SJCRH30 (cell line): ENCODE measurements at places on chromosomes 7 and 10.

GRCh38 chr10:73863039-73863817, 11.1 kb downstream of the CAMK2G start:
- DNase-seq: no peak

DNA sequence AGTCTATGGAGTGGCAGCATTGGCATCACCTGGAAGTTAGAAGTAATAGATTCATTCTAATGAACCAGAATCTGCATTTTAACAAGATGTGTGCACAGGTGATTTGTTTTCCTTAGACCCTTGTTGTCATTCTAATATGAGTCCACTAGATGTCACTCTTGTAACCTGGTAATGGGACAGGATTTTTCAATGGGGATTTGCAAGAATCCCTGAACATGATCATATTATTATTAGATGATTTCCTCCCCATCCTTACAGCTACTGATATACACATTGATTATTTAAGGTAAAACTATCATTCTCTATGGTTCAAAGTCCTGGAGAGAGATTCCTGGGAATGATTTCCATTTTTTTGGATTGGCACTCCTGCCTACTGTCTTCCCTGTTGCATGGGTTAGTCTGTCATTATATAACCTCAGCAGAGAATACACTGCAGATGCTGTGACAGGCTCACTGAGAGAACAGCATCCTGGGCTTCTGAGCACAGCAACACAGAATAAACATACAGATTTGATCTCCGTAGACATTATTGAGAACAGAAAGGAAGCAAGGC, 194.9 kb downstream of the SUGCT start:
- DNase-seq: peak; percentile 66

DNA sequence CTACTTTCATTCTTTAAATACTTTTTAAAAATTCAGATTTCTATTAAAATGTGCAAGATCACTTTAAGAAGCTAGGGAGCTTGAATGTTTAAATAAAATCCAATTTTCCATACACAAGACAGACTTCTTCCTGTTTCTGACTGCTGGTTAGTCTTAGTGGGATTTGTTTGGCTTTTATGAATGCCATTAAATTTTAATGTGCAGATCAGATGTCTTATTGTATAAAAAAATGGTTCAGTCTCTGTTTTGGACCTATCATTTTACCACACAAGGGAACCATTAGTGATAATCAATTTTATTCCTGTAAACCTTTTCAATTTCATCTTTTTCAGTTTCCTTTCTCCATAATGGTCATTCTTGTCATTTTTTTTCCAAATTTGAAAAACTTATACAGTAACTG, 63.2 kb downstream of the VCL start:
- DNase-seq: no peak

- DNase-seq: peak; percentile 100
Measured at GRCh38 chr7:38178004-38178694, at the start of gene STARD3NL. Gene STARD3NL (plus strand): TSS chr7:38178245. CDS start chr7:38207505, 29,260 bp downstream.

DNA sequence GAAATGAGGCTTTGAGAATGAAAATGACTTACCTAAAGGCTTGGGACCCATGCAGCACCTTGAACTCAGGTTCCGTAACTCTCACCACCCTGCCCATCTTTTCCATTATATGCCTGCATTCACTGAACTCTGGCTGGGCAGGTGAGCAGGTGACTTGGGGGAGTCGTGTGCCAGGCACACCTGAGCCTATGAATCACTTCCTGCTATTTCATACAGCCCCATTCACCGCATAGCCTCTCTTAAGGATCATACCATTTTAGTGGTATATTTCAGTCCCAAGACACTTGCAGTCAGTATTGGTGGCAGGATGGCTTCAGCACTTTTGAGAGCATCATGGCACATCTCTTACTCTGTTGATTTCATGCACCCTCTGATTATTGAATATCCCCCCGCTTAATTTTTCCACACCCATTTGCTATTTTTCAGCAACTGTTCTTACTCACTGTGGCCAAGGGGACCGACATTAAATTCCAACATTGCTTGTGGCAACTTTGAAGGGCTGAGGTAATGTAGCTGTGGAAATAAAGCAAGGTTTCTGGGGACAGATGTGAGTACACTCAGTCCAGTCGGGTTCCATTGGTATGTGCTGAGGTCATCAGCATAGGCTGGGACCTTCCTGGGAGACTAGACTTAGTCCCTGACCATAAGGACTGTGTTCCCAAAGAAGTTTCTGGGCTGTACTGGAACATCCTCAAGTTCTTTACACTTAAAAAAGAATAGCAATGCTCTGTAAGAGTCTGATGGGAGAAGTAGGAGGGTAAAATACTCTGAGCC, 39.8 kb upstream of the ZNF438 start:
- DNase-seq: peak; percentile 50

DNA sequence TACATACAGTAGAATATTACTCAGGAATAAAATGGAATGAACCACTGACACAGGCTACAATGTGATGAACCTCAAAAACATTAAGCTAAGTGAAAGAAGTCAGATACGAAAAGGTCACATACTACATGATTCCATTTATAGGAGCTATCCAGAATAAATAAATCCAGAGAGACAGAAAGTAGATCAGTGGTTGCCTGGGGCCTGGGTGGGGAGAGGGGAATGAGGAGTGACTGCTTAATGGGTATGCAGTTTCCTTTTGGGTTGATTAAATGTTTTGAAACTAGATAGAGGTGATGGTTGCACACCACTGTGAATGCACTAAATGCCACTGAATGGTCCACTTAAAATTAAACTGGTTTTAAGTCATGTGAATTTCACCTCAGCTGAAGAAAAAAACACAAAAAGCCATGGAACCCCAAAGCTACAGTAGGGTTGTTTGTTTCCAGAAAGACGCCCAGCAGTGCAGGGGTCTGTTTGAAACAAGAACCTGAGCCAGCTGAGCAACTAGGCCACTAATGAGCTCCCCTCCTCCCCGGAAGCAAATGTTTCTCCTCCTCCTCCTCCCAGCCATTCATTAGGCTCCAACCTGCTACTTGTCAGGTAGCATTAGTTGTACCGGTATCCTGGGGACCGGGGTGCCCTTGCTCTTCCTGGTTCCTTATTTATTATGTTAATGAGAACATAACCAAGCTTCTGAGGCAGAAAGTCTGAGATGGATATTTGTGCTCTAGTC, 168.4 kb downstream of the EVX1 start:
- DNase-seq: no peak

GRCh38 chr10:96588616-96589419, 2.0 kb upstream of the TM9SF3 start:
- DNase-seq: no peak

DNA sequence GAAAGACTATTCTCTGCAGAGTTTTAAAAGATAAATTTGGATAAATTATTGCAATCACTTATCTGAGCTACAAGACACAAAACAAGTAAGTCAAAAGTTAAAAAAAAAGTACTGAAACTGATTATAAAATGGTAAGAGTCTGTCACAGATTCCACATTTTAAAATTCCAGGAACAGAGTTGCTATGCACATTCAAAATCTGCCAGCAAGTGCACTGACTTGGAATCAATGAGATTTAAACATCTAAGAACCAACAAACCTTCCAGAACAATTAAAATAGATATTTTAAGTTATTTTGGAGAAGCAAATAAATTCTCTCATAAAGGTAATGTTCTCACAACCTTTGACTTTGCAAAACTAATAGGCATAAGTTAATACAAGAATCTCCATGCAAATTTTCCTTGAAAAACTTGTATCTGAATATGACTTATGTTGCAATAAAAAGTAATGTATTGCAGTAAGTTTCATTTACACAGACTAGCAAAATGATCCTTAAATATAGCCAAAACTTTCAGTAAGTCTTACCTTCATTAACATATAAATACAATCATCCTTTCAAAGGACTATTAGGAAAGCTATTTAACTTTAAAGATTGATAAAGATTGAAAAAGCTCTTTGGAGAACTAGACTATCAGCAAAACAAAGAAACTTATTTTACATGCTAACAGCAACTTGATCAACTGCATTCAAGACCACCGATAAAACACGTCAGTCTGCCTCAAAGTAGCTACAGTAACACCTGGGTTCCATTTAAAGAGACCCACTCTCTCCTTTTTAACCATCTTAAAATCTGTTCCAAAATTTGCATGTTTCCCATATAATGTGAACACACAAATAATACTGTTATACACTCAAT, 4.4 kb downstream of the ETV1 start:
- DNase-seq: no peak

DNA sequence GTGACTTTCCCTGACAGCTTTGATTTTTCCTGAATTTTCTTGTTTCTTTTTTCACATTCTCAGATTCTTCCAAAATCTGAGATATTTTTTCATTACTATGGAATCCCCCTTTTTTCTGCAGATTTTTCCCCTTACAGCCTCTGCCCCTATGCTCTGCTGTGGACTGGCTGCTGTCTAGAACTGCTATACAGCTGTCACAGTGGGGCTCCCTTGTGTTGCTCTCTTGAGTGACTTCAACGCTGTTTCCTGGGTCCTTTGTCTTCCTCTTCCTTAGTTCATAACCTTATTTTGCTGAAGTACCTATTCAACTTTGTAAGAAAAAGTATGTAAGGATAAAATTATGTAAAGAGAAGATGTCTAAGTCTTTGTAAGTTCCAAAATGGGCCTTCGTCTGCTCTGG, 234.1 kb upstream of the YAE1 start:
- no peak for DNase-seq

DNA sequence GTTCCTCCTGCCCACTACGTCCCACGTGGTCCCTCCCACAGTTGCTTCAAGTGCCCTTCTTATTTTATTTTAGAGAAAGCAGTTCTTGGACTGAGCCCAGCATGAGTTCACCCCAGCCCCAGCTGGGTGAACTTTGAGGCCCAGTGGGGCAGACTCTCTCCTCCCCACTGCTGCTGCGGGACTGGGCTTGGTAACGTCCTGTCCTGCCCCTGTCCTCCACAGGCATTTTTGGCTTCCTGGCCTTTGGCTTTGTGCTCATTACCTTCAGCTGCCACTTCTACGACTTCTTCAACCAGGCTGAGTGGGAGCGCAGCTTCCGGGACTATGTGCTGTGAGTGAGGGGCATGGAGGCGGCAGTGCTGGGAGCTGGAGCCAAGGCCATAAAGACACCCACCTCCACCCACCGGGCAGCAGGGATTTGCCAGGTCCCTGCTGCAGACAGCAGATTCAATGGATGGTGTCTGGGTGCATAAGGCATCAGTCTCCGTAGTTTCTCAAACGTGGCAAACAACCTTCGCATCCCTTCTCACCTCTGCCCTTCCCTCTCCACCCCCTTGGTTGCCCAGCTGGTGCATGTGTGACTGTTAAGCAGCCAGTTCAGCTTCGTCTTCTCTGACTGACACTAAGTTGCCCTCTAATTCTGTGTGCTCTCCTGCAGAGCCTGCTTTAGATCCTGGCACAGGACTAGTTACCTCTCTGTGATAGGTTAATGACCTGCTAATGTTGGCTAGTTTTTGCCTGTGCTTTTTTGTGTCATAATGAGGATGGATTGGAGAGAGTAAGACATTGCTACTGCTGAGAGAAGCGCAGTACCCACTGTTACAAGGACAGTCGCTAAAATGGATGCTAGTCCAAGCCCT, 15.5 kb upstream of the AHCYL2 start:
- no peak for DNase-seq

- DNase-seq: peak; percentile 2
Measured at GRCh38 chr10:5014936-5015335, 11.3 kb upstream of the AKR1C2 start.

DNA sequence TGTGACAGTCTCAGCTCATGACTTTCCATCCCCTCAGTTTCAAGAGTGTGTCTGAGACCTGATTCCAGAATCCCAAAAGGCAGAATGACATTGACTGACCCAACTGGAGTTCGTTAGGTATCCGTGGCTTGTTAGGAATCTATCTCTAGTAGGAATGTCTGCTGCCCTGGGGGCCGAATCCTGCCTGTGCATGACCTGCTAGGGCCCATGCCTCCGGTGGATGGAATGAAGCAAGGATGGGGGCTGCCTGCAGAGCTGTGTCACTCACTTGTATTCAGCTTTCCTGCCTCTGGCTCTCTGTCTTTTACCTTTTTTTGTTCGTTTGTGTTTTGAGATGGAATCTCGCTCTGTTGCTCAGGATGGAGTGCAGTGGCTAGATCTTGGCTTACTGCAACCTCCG, 129.5 kb downstream of the SDK1 start:
- no peak for DNase-seq

- peak; percentile 60 for DNase-seq
Measured at GRCh38 chr7:78020136-78020873, 221.7 kb downstream of the PHTF2 start.

DNA sequence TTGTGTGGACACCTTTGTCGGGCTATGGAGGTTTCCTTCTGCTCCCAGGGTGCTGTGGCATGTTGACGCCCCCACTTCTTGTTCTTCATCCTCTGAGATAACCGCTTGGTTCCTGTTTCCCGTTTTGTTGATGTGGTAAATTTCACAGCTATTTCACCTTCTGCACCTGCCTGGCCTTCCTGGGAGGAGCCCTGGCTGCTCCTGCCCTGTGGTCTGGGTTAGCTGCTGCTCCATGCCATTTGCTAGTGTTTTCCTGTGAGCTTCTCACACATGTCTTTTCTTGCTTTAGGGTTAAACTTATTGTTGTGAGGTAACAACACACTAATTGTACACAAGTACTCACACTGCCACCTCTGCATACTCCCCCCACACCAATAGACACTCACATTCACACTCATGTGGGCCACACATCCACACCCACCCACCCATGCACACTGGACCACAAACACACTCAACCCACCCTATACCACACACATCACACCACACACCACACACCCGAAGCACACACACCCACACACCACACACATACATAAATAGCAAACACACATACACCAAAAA, 46.5 kb upstream of the MSMB start:
- no peak for DNase-seq

GRCh38 chr7:14837216-14837615, 65.3 kb downstream of the DGKB start:
- DNase-seq: no peak

DNA sequence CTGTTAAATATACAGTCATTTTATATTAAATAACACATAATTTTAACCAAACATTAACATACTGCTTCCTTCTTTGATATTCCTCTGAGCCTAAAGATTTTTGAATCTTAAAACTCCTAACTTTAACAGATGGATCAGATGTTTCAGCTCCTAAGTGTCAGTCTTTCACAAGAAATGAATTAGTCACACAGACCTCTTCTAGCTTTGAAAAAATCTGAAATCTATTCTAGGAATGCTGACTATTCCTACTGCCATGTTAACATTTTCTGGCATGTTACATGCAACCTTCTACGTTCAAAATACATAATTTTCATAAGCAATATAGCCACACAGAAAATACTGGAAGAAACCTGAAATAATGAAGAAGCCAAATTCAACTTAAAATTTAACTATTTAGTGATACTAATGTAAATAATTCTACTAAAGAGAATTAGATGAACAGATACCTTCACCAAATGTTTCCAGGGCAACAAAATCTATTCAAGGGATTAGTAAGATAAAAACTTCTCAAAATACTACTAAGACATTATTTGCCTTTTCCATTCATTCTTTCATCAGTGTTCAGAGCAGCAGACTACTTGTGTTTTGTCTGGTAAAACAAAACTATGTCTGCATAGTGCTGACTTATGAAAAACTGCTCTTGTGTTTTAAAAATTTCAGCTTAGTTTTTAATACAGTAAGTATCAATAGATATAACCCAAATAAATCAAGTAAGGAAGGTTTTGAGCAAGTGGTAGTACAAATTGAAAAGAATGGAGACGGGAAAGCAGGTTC, 9.2 kb downstream of the JMJD1C start:
- peak; percentile 8 for DNase-seq

- DNase-seq: peak; percentile 36
Measured at GRCh38 chr7:69624435-69625230, 26.4 kb downstream of the AUTS2 start.
